Colonic mucosa (tissue), 4 donors: ENCODE measurements at places on chromosomes 12 and 14. TPM values are rescaled to one million over a fixed set of nuclear protein-coding genes. Genes with fewer than 3 reads are reported as not detected.

Gene SSTR1
- total RNA-seq = 8.5 TPM

Gene ZBTB39
- total RNA-seq = 3.7 TPM

Gene ESPL1
- 9.6 TPM for total RNA-seq

Gene HELB
- total RNA-seq = 5.2 TPM

Gene PIANP
- 1.2 TPM for total RNA-seq

Gene CLEC1B
- not detected for total RNA-seq

Gene MANSC1
- 63.6 TPM for total RNA-seq

Gene CDKL1
- 36.2 TPM for total RNA-seq

Gene SOX5
- total RNA-seq = 1.1 TPM

Gene RHOJ
- 3.0 TPM for total RNA-seq

Gene POTEG
- not detected for total RNA-seq

Gene TMEM119
- total RNA-seq = 7.2 TPM

Gene OTOGL
- total RNA-seq = 0.27 TPM

Gene SLC10A1
- total RNA-seq = not detected

Gene IFI27L2
- total RNA-seq = 27.6 TPM

DNA sequence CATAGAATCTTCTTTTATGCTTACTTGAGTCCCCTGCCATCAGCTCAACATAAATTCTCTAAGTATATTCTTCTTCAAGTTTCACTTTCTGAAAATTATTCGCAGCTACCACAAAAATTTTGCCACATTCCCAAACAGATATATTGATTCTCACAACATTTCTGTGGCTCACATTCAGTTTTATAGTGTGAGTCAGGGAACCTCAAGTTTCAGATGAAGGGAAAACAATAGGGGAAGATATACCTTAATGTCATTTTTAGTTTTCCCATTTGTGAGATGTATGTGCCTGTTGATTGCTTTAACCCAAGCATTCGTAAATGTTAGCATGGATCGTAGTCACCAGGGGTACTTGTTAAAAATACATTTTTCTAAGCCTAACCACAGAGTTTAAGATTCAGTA is 465.8 kb downstream of the CCER1 start:
- no peak for DNase-seq

- DNase-seq = peak; percentile 28
Measured at GRCh38 chr12:124713041-124713435, 145.6 kb upstream of the NCOR2 start.

DNA sequence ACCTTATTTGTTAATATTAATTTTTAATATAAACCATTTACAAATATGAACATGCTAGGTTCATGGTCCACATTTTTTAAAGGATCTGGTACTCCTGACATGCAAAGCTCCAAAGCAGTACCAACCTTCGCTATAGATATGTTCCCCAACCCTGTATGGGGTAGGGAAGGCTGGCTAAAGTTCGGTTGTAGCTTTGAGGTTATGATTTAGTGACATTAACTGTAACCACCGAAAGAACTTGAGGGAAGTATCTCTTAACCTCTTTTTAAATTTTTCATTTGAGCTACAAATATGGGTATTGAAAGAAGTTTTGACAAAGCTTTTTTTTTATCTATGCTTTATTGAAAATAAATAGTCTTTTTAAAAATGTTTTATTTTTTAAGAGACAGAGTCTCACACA is 115.5 kb downstream of the DYRK2 start:
- DNase-seq = no peak

DNA sequence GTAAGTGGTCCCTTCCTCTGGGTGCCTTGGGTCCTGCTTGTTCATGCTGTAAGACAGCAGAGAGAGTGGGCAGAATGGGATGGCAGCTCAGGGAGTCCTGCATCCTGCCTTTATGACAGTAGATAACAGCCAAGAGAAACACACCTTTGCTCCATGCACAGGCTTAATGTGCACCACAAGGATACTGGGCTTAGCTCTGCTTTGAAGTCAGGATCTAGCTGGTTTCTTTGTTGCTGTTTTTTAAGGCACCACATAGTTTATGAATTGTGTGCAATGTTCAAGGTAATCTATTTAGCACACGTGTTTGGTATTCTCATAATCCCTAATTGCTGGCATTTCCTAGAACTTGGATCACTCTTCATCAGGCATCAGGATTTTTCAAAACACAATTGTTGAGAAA is 239.5 kb upstream of the DCN start:
- peak; percentile 22 for DNase-seq

DNA sequence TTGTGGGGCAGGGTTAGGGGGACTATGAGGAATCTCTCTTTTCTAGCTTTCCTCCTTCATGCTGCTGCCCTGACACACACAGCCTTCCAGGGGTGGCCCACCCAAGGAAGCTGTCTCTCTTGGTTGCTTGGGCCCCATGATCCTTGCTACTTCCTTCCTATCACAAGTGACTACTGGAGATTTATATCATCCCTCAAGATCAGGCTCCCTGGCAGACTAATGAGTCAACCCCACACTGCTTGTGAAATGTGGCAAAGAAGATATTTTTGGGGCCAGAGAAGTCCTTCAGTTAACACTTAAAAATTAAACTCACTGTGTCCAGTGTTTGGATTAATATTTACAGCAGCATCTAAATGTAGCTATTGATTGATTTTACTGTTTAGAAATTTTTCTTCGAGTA is 1.5 kb downstream of the OR4E1 start:
- DNase-seq = no peak

GRCh38 chr12:3081886-3082285 is 4.7 kb downstream of the TSPAN9 start:
- DNase-seq = no peak

DNA sequence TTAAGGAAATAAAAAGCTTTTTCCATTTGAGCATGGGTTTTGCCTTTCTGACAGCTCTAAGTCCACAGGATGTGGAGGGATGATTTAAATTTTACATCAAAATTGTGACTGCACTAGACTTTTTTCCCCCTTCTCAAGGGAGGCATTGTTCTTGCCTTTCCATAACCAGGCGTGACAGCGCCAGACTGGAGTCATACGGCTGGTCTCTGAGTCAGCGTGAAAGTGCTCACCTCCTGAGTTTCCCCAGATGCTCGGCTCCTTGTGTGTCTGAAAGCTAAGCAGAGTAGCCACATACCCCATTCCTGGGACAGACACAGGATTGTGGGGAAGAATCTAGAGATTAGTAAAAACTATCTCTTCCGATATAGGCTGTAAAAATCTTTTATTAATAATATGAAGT is 43.1 kb downstream of the SOX5 start:
- no peak for DNase-seq

- peak; percentile 90 for DNase-seq
Measured at GRCh38 chr14:23551266-23552028, at the start of gene ZFHX2. Gene ZFHX2 (minus strand): TSS chr14:23551765. CDS start chr14:23535325, 16,440 bp downstream.

GRCh38 chr12:15209782-15210181 is 11.4 kb downstream of the RERG start:
- DNase-seq = no peak

DNA sequence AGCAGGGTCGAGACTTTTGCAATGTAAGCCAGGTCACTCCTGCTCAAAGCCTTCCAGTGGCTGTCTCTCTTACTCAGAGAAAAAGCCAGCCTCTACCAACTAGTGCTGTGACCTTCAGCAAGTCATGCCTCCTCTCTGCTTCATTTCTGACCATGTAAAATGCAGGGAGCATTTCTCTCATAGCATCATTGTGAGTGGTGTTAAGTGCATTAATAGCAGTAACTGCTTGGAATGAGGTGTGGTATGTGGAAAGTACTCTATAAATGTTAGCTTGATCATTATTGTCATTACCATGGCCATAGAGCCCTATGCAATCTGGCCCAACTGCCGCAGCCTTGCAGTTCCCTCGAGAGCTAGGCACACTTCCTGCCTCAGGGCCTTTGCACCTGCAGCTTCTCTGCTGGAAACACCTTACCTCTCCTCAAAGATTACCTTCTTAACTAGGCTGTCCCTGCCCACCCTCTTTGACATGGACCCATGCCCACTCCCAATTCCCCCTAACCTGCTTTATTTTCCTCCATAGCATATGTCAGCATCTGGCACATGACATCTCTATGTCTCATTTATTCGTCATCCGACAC is 10.9 kb downstream of the PLEKHD1 start:
- DNase-seq = no peak

DNA sequence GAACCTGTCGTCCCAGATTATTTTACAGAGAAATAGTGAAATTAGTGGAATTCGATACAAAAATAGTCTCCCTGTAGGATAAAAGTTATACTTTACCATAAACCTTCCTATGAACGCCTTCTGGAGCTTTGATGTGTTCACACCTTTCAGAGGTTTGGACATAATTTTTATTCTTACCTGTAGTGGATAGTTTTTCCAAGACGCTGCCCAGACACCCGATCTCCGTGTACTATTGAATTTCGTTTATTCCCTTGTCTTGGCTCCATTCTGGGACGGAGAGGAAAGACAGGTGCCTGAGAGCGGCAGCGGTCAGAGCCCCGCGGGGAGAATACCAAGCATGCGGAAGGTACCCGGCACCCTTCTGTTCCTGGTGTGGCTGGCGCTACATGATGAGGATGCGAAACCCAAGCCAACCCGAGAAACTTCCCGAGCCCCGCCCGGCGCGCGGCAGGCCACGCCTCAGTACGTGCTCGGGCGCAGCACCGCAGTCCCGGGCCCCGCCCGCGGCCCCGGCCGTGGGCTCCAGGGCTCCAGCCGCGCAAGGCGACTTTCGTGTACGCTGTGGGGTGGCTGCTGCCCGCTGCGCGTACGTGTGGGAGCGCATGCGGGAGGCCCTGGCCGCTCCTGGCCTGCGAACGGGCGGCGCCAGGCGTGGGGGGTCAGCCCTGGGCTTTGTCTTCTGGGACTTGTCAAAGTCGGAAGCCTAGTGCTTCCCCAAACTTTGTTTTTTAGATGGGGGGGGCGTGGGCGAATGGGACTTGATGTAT is 11.3 kb upstream of the SNAPC1 start:
- DNase-seq = peak; percentile 93

- DNase-seq = no peak
Measured at GRCh38 chr12:111211910-111212757, 156.8 kb downstream of the PHETA1 start.

DNA sequence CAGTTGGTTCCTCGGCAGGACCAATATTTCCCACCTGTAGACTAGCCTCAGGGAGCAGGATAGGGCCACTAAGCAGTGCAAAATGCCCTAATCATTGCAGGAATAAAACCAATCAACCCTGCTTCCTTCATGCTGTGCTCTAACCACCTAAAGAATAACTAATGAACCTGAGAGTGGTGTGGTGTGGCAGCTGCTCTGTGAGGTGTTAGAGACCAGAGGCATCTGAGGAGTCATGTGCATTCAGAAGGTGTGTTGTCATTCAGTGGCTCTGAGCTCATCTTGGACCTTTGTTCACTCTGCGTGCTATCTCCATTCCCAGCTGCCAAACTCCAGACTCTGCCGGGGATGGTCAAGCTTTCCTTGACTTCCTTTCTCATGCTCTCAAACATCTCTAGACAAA is 136.7 kb upstream of the EGLN3 start:
- no peak for DNase-seq

- DNase-seq = no peak
Measured at GRCh38 chr12:62655666-62656151, 189.1 kb downstream of the MON2 start.

GRCh38 chr12:25056486-25057130 is 107.7 kb upstream of the BCAT1 start:
- DNase-seq = no peak

- no peak for DNase-seq
Measured at GRCh38 chr14:53034688-53035230, 83.9 kb upstream of the FERMT2 start.

DNA sequence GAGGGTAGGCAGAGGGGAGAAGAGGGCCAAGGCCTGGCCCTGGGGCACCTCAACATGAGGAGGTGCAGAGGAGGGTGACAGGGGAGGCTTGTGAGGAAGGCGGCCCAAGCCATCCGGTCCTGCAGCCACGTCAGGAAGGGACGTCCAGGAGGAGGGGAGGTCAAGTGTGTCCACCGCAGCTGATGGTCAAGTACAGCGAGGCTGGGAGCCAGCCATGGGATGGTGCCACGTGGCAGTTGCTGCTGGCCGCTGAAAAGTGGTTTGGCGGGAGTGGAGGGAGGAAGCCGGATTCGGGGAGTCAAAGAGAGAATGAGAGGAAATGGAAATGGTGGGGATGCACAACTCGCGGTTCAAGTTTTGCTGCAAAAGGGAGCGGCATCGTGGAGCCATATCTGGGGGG is 41.2 kb downstream of the PRIMA1 start:
- no peak for DNase-seq

DNA sequence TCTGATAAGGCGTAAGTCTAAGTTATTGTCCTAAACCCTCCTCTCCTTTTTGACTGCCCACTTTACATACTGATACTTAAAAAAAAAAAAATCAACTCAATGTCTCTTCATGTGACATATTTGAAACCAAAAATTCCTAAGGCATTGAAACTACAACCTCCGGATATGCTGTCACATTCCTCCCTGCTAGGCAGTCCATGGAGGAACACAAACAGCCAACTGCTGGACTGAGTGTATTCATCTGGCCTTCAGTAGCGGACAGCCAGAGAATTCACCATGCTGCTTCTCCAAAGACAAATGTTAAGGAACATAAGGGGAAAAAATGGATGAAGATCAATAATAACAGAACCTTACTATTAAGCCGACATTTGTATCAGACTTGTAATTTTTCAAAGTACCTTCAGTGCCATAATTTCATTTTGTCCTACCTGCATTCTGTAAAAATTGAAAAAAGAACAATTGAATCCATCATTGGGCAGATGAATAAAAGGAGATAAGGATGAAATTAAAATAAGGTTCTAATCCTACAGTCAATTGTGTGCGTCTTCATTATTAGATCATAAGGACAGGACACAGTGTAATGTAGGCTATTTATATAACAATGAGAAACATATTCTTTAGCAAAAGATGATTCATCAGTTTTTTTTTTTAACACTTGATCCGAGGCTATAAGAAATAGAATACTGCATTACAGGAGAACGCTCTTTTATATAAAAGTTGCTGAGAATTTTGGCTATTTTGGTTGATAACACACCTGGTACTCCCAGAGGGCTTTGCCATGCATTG is 12.2 kb downstream of the RERG start:
- DNase-seq = no peak

DNA sequence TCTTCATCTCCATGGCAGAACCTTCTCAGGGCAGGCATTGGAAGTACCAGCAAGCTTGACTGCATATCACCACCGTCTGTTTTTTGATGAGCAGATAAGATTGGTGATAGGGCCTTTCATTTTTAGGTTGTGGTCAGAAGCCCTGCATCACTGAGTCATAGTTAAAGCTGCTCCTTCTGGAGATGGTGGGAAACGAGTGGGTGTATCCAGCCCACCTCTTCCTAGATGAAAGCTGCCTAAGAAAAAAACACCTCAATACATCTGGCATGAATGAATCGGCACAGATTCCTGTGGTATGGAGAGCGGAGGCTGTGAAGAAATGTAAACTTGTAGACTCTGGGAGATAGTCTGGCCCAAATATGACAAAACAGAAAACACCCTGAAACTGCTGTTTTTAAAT is 248.7 kb upstream of the EGLN3 start:
- no peak for DNase-seq

- no peak for DNase-seq
Measured at GRCh38 chr12:116684891-116685290, 53.0 kb downstream of the SPRING1 start.

- DNase-seq = no peak
Measured at GRCh38 chr14:42535397-42535796, 928.7 kb downstream of the LRFN5 start.

DNA sequence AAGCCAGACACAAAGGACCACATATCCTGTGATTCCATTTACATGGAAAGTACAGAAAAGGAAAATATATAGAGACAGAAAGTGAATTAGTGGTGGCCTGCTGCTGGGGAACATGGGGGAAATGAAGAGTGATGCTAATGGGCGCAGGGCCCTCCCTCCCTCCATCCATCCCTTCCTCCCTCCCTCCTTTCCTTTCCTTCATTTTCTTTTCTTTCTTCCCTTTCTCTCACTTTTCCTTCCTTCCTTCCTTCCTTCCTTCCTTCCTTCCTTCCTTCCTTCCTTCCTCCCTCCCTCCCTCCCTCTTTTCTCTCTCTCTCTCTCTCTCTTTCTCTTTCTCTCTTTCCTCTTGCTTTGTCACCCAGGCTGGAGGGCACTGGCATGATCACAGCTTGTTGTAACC is 37.3 kb downstream of the ARL6IP4 start:
- no peak for DNase-seq
